ENCODE measurements at places on chromosomes 12 and 14. TPM values are rescaled to one million over a fixed set of nuclear protein-coding genes. Genes with fewer than 3 reads are reported as not detected.

GRCh38 chr14:80602946-80603345 is 338.6 kb downstream of the CEP128 start:
- no peaks in the 10 kb centered on the region for H3K4me1 ChIP-seq
- no peak overlapping the region for H3K27ac ChIP-seq
- H3K4me3 ChIP-seq = no peak overlapping the region
- no peaks in the 10 kb centered on the region for H3K27me3 ChIP-seq
- no peaks in the 10 kb centered on the region for H3K36me3 ChIP-seq

- H3K36me3 ChIP-seq = no peaks in the 10 kb centered on the region
- no peak overlapping the region for H3K27ac ChIP-seq
- H3K27me3 ChIP-seq = no peaks in the 10 kb centered on the region
- no peak overlapping the region for H3K4me3 ChIP-seq
- DNase-seq = no peak
Observed at GRCh38 chr14:25431211-25432076, 381.5 kb upstream of the STXBP6 start.

C12orf42 gene
- 25.6 TPM for polyA plus RNA-seq

- no peak for DNase-seq
- H3K27ac ChIP-seq = no peak overlapping the region
- peaks cover 13% of the 10 kb centered on the region for H3K4me1 ChIP-seq
- H3K4me3 ChIP-seq = no peak overlapping the region
Observed at GRCh38 chr12:124509300-124509675, 58.1 kb downstream of the NCOR2 start.

SLC17A8 gene
- not detected for polyA plus RNA-seq

APOF gene
- not detected for polyA plus RNA-seq

All from B cell (primary cell).